CD4-positive, alpha-beta T cell treated with Interleukin-2 at 100 ng/mL for 4 hours (primary cell): ENCODE measurements at places on chromosomes 6 and 20.
A peak's percentile ranks its signal among the peaks of the same experiment; 100 is the strongest.

DNA sequence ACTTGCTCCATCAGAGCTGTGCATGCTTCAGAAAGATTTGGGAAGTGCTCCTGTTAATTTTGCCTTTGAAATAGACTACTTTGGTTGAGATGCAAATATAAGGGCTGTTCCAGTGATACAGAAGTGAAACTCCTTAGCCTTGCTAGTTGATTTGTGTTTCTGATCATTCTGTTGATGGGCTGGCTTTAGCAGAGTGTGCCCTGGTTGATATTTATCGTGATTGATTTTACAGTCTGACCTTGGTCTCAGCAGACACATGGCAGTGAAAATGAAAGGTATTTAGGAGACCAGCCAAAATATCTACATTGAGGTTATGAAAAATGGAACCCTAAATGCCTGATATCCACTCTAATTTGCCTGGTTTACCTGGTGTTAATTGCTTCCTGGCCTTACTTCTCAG, 122.1 kb upstream of the CEP162 start:
- no peak for DNase-seq

DNA sequence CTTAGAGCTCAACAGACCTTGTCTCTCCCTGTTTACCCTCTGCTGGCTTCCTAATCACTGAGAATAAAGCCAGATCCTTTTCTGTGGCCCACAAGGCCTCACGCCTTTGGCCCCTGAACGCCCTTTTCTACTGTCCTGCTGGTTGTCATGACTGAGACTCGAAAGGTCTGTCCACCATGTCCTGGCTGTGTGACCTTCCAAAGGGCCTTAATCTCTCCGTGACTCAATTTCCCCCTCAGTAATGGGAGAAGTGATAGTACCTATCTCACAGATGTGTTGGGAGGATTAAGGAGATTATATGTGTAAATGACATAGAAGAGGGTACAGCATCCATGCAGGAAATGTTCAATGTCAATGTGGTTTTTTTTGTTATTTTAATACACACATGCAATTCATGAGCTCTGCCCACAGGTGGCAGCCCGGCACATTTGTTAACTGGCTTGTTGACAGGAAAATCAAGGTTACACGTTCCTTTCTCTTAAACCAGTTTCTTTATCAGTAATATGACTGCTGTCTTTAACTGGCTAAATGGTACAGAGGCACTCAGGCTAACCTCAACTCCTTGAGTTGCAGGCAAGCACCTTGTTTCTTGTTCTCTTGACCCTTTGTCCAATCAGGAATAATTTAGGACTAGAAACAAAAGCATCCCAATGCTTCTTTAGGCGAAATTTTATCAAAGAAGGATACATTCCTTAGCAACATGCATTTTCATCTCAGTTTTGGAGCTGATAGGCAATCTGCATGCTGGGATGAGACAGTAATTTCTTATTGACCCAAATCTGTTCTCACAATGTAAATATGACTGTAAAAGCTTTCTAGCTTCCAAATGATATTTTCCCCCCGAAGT, 16.6 kb downstream of the SLC22A1 start:
- peak; percentile 66 for DNase-seq

GRCh38 chr6:68343901-68344300, 291.2 kb upstream of the ADGRB3 start:
- no peak for DNase-seq

GRCh38 chr6:145313041-145313855, 422.1 kb downstream of the EPM2A start:
- DNase-seq: no peak

DNA sequence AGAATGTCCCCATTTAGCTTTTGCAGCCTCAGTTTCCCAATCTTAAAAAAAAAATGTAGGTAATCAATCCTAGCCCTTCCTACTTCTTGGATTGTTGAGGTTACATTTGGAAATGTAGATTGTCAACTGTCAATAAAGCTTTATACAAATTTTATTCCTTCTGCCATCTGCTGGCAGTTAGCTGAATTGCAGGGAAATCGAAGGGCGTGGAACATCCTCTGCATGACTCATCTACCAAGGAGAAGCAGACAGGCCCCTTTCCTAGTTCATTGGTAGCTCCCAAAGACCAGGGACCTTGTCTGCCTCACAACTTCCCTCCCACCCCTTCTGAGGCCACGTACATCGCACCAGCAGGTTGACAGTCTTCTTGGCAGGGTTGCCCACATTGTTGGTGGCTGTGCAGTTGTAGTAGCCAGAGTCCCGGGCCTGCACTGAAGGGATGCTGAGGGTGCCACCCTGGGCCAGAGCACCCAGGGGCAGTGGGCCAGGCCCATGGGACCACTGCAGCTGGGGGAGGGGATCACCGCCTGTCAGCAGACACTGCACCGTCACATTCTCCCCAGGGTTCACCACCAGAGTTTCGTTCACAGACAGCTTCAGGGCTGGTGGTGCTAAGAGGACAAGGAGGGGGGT, 43.6 kb downstream of the MDGA1 start:
- DNase-seq: peak; percentile 63

- no peak for DNase-seq
These were observed 64.0 kb downstream of the CTCFL start for GRCh38 chr20:57460781-57461465.

DNA sequence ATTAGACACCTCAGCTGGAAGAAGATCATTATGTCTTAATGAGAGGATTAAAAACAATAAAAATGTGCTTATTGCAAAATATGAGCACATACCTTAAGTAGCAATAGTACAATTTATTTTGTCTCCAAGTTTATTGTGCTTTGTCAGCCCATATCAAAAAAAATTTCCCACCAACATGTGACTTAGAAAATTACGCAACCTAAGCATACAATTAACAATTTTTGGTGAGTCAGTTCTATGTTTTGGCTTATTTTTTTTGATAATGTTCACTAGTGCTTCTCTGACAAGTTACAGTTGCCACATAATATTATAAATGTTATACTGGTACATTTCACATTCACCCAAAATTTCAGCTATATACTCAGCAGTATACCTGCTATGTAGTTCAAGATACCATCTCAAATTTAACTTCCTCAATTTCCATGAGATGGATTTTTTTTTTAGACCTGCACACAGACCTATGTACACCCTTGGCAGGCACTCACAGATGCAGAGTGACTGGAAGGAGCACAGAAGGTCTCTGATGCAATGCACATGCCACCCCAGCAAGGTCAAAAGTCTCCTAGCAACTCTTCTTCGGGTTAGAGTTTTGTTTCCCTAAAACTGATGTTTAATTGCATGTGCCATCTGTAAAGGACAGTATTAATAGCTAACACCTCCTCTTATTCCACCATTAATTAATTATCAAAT, 112.4 kb downstream of the PRKN start:
- no peak for DNase-seq

GRCh38 chr6:142300758-142301650, 803 bp upstream of the ADGRG6 start:
- DNase-seq: no peak
